ENCODE measurements at places on chromosomes 5 and 9.
A peak's percentile ranks its signal among the peaks of the same experiment; 100 is the strongest.

- no peak for DNase-seq
These were observed 283.1 kb upstream of the ADAMTSL1 start for GRCh38 chr9:18190671-18191374.

- DNase-seq, result no peak
These were observed 2.3 kb upstream of the EFNA5 start for GRCh38 chr5:107673039-107673367.

DNA sequence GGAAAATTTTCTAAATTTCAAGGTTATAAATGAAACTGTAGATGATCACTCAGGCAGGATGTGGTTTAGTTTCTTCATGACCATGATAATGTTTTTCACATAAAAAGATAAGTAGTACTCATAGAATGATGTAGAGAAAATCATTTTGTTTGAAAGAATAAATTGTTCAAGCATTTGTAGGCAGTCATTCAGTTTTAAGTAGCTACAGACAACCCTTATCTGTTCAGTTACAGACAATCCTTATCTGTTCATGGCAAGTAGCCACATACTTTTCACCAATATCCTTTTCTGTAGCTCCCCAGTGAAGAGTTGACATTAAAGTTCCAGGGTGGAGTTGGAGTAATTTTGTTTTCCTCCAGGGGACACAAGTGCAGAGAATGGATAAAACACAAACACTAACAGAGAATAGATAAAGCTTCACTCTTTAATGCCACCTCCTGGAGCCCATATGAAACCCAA lies 278.1 kb upstream of the TNC start:
- DNase-seq, result no peak

GRCh38 chr9:94824913-94825610 lies 98.6 kb downstream of the AOPEP start:
- DNase-seq, result no peak

DNA sequence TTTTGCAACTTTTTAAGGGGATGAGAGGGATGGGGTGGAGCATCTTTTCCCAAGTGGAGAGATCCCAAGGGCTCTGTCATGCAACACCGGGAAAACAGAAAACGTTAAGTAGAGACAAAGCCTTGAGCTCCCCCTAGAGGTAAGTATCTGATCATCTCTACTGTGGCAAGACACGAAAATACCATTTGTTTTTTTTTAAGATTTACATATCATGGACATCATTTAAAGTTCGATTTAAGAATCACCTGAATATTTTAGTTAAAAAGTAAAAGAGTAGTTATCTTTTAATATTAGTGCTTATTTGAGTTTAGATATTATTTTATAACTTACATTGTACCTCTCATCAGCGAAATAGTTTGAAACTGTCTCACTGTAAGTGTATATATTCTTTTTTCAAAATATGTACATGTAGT lies 200.4 kb downstream of the LRRC70 start:
- DNase-seq, result no peak

DNA sequence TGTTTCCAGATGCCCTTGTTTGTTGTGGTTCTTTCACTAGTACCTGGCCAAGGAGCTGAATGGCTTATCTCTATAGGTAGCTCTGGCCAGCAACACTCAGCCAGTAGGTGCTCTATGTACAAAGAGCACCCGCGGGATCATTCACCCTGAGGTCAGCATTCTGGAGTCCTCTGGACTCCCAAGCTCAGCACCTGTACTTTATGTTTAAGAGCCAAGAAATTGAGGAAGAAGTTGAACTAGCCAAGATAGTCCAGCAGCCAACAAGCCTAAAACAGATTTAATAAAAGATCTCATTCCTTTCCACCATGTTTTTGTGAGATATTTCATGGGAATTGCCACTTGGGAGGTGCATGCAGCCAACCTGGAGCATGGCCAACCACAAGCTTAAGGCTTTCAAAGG lies 242.6 kb upstream of the PAPPA start:
- no peak for DNase-seq

GRCh38 chr9:135701067-135701958 lies 672 bp upstream of the KCNT1 start:
- DNase-seq, result no peak

DNA sequence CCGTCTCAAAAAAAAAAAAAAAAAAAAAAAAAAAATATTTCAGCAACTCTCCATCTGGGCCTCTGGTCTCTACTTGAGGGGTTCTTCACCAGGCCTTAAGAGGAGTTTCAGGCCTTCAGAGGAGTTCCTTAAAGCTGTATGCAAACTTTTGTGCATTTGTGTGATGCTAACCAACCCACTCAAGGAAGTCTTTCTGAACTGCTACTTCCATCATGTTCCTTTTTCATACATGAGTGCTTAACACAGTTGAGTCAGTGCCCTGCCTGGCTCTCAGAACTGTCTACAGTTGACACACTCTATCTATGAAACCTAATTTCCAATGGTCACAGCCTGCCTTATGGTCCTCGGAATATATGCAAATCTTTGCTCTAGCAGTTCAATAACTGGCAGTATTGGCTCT lies 146.5 kb downstream of the MEF2C start:
- DNase-seq, result no peak

DNA sequence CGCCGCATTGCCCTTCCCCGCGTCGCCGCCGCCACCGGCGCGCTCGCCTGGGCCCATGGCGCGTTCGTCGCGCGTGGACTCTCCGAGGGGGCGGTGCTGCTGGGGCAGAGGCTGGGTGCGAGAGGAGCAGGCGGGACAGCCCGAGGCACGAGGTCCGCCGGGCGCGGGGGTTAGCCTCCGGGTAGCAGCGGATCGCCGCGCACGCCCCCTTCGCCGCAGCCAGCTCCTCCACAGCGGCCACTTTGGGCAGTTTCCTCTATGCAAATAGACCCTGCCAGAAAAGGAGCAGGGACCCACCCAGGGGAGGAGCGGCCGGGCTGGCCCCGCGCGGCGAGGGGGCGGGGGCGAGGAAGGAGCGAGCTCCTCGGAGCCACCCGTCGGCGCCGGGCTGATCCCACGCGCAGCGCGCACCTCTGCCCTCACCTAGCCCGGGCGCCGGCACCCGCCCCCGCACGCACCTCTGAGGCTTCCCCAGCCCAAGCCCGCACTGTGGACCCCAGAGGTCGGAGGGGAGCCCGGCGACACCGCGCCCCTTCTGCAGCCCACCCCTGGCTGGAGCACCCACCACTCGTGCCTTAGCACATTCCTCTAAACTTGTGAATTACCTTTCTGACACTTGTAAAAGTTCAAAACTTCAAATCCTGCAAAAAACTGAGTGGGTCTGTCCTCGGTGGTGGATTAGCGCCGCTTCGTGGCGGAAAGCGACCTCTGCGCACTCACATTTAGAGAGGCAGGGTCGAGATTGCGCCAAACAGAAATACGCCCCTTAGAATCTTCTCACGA lies at the start of gene COL23A1:
Gene COL23A1 (minus strand): TSS at position 253 of the 783 bp plus-strand sequence.
- DNase-seq, result peak; percentile 22

DNA sequence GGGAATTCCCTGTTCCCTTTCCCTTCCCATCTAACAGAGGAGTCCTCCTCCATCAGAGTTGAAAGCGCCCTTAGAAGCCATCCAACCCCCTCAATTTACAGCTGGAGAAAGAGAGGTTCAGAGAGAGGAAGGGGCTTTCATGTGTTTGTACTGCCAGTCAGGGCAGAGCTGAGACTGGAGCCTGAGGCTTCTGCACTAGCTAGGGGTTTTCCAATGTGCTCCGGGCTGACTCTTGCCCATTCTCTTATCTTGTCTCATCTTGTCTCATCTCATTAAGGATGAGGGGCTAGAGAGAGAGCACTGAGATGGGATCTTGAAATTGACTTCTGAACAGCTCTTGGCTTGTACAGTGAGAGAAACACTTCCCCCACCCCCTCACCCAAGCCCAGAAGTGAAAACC lies 67.4 kb upstream of the SHB start:
- DNase-seq, result no peak

GRCh38 chr9:134545215-134545542 lies 96.4 kb upstream of the COL5A1 start:
- no peak for DNase-seq

DNA sequence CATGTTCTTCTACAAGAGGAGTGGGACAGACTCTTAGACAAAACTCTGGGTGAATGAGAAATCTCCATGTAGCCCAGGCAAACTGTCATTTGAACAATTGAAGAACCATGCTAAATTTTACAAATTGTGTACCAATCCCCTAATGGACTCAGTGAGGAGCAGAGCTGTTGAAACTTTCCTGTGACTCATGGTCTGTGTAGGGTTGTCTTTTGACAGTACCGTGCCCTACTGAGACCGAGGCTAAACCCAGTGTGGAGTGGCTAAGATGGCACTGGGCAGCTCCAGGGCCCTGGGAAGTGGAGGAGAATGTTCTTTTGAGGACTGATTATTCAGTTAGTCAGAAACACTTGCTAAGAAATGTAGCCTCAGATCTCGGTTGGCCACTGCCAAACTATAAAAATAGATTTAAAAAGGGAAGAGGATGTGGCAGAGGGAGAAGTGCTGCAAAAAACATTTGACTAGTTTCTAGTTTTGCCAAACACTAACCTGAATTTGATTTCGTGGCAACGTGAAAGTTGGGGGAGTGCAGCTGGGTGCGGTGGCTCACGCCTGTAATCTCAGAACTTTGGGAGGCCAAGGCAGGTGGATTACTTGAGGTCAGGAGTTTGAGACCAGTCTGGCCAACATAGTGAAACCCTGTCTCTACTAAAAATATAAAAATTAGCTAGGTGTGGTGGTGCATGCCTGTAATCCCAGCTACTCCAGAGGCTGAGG lies 24.7 kb downstream of the POU4F3 start:
- DNase-seq, result no peak
